Hematopoietic multipotent progenitor cell treated with erythropoietin and hydrocortisone succinate and interleukin-3 and kit ligand, for 6 days (in vitro differentiated cells): ENCODE measurements at places on chromosomes 16 and 17.

GRCh38 chr17:6554871-6555330, 1.5 kb downstream of the PITPNM3 start:
- no peak for DNase-seq

GRCh38 chr16:21327046-21327445, 49.0 kb upstream of the CRYM start:
- DNase-seq: no peak

DNA sequence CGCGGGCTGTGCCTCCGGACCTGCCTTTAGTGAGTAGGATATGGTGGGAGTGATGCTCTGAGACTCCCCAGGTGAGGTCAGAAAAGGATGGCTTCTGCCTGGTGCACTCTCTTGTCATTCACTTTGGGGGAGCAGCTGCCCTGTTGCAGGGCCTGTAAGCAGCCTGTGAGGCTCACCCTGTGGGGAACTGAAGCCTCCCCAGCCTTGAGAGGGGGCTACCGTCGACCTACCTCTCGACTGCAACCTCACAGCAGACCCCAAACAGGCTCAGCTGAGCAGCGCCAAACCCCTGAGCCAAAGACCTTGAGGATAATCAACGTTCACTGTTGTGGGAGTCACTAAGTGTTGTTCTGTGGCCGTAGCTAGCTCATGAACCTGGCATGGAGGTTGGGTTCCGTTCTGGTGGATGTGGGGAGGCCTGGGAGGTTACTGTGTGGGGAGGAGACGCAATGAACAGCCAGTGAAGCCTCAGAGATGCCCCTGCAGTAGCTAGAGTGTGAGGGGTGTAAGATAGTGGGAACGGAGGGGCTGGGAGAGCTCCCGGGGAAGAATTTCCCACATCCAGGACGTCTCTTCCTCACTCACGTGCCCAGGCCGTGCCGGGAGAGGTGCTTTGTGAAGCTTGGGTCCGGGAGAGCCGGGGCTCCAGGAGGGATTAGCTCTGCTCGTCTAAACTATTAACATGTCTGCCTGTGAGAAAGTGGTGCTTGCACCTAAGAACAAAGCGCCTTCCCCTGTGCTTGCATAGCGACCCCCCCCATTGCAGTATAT, 38.8 kb downstream of the METRNL start:
- DNase-seq: no peak

DNA sequence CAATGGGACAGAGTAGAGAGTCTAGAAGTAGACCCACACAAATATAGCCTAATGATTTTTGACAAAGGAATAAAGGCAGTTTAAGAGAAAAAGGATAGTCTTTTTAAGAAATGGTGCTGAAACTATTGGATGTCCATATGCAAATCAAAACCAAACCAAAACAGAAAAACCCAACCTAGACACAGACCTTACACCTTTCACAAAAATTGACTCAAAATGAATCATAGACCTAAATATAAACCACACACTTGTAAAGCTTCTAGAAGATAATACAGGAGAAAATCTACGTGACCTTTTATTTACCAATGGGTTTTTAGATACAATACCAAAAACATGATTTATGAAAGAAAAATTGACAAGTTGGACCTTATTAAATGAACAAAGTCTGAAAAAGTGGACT, 66.4 kb upstream of the MPHOSPH6 start:
- no peak for DNase-seq

- DNase-seq: peak; percentile 29
Observed at GRCh38 chr16:57999971-58000705, at the start of gene ZNF319. TSS of gene ZNF319 (minus strand) at chr16:58000672. CDS start at chr16:57998265, 2,407 bp downstream.

DNA sequence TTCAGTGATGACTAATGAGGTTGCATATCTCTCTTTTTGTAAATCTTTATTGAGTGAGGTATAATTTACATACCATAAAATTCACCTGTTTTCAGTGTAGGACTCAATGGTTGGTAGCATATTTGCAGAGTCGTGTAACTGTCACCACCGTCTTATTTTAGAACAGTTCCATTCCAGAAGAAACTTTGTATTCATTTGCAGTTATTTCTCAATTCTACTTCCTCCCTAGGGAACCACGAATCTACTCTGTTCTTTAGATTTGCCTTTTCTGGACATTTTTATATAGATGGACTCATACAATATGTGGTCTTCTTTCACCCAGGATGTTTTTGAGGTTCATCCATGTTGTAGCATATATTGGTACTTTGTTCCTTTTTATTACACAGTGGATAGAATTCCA, 3.7 kb downstream of the FTO start:
- no peak for DNase-seq

DNA sequence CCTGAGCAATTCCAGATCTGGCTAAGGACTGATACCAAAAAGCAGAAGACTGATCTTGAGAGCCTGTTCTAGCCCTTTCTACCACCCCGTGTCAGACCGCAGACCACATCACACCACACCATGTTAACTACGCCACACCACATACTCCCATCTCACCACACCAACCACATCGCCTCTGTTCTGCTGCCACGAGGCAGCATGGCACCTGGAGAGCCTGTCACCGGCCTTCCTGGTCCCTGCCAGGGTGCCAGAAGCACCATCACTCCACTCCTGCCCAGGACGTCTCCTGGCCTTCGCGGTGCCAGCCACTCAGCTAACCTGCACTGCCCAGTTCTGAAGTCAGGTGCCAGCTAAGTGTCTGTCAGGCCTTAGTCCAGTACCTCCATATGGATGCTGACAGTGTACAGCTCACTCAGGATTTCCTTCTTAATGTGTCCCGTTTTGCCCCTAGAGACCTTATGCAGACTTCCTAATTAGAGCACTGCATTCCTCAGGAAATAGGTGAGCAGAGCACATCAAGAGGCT, 37.2 kb upstream of the BCAR1 start:
- DNase-seq: peak; percentile 61

GRCh38 chr17:14921936-14922335, 343.2 kb downstream of the PMP22 start:
- DNase-seq: peak; percentile 9

DNA sequence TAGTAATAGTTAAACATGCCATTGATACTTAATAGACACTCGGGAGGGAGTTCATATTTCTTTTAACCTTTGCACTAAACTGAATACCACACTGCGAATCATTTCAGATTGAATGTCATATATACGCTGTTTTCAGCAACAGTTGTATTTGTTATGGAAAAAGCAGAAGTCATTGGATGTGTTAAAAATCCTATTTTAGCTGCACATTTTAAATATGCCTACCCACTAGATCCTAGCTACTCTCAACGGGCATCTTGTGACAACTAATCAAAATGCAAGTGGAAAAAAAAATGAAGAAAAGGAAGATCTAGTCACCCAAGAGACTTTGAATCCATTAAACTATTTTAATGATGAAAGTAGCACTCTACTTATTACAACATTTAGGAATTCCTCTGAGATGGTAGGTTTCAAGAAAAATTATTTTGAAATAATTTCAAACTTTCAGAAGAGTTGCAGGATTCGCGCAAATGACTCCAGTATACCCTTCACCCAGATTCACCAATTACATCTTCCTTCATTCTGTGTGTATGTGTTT, 51.4 kb upstream of the MNT start:
- DNase-seq: no peak

DNA sequence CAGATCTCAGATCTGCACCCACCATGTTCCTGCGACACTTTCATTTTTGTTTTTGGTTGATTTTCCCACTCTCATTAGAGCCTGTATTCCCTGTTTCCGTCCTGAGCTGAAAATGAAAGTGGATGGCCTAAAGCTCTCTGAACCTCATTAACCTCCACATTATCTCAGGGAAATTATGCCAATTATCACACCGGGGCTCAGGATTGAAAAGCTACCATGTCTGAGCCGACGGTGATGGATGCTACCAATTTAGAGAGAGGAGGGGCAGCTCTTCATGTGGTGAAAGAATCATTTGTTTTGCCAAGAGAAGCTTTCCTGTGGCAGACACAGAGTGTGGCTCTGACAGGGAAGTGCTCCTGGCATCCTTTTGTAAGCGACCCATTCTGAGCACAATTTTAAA, 410.4 kb upstream of the CDH11 start:
- no peak for DNase-seq

DNA sequence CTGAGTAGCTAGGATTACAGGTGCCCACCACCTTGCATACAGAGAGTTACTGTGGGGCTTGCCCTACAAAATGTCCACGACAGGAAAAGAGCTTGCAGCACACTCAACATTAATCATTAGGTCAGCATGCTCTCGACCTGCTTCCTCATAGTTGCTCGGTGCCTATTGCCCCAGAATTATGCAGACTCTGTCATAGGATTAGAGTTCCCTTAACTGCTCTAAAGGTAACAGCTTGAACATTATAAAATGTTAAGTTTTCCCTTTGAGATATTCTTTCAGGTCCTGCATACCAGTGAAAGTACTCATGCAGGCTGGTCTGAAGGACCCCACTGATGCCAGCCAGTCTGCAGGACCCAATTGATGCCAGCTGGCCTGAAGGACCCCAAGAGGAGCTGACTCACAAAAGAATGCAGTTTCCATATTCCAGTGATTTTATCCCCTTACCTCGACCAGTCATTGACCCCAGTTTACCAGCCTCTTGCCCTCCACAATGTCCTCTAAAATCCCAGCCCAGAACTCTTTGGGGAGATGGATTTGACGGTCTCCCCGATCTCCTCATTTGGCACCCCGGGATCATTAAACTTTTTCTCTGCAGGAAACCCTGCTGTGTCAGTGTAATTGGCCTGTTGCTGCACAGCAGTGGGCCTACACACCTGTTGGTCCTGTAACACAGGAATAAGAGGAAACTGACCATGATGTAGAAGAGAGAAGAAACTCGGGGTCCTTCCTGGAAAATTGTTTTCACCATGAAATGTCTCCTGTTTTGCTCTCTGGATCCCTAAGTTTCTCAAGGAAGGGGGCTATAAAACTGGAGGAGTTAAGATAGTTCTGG, 10.6 kb downstream of the ICAM2 start:
- no peak for DNase-seq

DNA sequence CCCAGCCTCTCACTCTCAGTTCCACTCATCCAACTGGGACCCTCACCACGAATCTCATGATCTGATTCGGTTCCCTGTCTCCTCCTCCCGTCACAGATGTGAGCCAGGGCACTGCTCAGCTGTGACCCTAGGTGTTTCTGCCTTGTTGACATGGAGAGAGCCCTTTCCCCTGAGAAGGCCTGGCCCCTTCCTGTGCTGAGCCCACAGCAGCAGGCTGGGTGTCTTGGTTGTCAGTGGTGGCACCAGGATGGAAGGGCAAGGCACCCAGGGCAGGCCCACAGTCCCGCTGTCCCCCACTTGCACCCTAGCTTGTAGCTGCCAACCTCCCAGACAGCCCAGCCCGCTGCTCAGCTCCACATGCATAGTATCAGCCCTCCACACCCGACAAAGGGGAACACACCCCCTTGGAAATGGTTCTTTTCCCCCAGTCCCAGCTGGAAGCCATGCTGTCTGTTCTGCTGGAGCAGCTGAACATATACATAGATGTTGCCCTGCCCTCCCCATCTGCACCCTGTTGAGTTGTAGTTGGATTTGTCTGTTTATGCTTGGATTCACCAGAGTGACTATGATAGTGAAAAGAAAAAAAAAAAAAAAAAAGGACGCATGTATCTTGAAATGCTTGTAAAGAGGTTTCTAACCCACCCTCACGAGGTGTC, 26.6 kb downstream of the STH start:
- no peak for DNase-seq

DNA sequence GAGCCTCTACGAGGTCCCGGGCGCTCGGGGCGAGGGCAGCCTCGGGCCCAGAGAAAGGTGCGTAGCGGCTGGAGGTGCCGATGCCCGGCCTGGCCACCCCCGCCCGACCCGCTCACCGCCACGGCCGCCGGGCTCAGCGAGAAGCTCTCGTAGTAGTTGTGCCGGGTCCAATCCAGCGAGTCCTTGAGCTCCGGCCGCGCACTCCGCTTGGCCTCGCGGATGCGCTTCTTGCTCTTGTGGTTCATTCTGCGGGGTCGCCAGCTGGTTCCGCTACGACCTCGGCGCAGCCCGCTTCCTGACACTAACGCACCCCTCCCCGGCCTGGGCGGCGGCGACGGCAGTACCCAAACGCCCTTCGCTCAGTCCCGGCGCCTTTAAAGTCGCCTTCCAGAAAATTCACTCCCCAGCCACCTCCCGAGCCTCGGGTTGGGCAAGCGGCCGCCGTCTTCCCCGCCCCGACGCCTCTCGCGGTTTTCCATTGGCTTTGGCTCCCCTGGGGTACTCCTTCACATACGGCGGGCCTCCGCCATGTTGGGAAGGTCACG, at the start of gene JMJD6:
Gene JMJD6 (minus strand): TSS at position 376 of the 545 bp plus-strand sequence. CDS start 131 bp downstream, at position 245.
- peak; percentile 97 for DNase-seq

DNA sequence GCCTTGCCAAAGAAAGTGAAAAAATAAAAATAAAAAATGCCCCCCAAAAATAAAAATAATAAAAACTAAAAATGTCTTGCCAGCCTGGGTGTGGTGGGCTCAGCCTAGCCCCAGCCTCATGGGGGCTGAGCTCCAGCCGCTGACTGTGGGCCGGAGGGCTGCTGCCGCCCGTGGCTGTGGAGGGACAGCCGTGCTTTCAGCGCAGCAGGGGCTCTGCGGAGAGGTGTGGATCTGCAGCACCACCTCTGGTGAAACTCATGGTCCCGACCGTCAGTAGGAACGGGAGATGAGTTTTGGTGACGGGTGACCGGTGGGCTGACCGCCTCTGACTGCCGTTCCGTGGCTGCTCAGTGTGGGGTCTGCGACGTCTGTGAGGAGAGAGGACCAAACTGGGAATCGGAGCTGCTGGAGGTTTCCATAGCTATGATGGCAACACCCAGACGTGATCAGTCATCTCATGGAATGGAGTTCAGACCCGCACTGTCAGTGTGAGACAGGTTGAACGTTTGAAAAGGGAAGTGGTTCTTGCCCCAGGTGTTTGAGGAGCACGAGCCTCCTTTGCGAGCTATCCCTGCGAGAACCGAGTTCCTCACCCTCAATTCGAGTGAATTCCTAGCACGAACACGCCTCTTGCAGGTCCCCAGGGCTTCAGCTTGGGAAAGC, 12.0 kb upstream of the RPL13 start:
- DNase-seq: no peak

DNA sequence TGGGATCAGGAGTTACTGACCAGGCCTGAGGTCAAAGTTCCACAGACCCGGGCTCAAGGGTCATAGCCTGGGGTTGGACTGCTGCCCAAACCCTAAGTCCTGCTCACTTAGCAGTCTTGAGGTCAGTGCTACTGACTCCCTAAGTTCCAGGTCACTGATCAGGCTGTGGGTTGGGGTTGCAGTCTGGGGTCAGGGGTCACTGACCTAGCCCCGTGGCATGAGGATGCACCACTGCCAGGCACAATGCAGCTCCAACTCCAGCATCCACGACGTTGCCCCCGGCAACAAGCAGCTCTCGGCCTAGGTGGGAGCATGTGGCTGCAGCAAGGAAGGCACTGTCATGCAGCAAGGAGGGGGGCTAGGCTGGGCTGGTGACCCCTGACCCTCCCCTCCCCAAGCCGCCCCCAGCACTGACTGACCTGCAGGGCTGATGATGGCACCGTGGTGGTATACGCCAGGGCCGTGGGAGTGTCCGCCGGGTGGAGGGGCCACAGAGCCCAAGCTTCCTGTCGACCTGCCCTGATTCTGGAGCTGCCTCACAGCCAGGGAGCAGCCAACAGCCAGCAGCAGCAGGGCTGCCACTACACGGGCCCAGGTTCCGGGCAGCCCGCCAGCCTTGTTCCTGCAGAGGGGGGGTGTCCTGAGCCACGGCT, 1.1 kb downstream of the GGT6 start:
- no peak for DNase-seq
